ENCODE measurements at places on chromosomes 7 and 10. TPM values are rescaled to one million over a fixed set of nuclear protein-coding genes. Genes with fewer than 3 reads are reported as not detected.

TCAF2 gene
- total RNA-seq = 27.6 TPM

GUSB gene
- total RNA-seq = 49.3 TPM

SVOPL gene
- total RNA-seq = not detected

SLC26A5 gene
- total RNA-seq = not detected

GATAD1 gene
- 31.9 TPM for total RNA-seq

NOC3L gene
- 21.8 TPM for total RNA-seq

FGFR2 gene
- total RNA-seq = 0.58 TPM

ZNF37A gene
- 22.8 TPM for total RNA-seq

MYH16 gene
- not detected for total RNA-seq

MEIG1 gene
- not detected for total RNA-seq

NRG3 gene
- total RNA-seq = not detected

OPN1SW gene
- not detected for total RNA-seq

TMEM273 gene
- total RNA-seq = 30.4 TPM

FAM25G gene
- not detected for total RNA-seq

RASSF4 gene
- 1.6 TPM for total RNA-seq

SNX10 gene
- 8.4 TPM for total RNA-seq

VIPR2 gene
- total RNA-seq = not detected

PTF1A gene
- total RNA-seq = not detected

PAPSS2 gene
- total RNA-seq = 0.42 TPM

FKBP9 gene
- total RNA-seq = not detected

STEAP1B gene
- not detected for total RNA-seq

CPEB3 gene
- 3.4 TPM for total RNA-seq

ABLIM1 gene
- 197 TPM for total RNA-seq

ADAMTS14 gene
- total RNA-seq = not detected

YWHAG gene
- 51.6 TPM for total RNA-seq

FAM131B gene
- 0.61 TPM for total RNA-seq

Measured in CD4-positive, alpha-beta memory T cell (primary cell).